ENCODE measurements at places on chromosomes 13 and 19.
A peak's percentile ranks its signal among the peaks of the same experiment; 100 is the strongest.

DNA sequence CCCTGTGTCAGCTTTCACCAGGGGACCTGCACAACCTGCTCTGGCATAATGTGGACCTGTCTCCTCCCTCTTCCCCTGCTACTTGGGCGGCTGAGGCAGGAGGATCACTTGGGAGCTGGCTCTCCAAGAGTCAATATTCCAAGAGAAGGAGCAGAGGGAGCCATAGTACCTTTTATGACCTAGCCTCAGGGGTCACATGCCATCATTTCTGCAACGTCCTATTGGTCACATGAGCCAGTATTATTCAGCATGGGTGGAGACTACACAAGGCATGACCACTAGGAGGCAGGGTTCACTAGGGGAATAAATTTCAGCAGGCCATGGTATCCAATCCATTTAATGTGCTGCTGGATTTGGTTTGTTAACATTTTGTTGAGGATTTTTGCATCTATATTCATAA lies 12.0 kb upstream of the SHFL start:
- no peak for DNase-seq

DNA sequence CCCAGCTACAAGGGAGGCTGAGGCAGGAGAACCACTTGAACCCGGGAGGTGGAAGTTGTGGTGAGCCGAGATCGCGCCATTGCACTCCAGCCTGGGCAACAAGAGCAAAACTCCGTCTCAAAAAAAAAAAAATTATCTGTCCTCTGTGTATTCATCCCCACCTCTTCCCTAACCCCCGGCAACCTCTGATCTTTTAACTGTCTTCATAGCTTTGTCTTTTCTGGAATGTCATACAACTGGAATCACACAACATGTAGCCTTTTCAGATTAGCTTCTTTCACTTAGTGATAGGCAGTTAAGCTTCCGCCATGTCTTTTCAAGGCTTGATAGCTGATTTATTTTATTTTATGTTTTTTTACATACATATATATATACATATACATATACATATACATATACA lies 8.4 kb upstream of the S1PR5 start:
- no peak for DNase-seq

- DNase-seq: no peak
Measured at GRCh38 chr13:110449219-110450015, 112.1 kb downstream of the RAB20 start.

- no peak for DNase-seq
Measured at GRCh38 chr19:30036154-30037129, 94.4 kb downstream of the URI1 start.

GRCh38 chr19:34644991-34645461 lies 31.9 kb downstream of the SCGB2B2 start:
- no peak for DNase-seq

- DNase-seq: no peak
Measured at GRCh38 chr13:95440441-95441088, 112.0 kb upstream of the CLDN10 start.

DNA sequence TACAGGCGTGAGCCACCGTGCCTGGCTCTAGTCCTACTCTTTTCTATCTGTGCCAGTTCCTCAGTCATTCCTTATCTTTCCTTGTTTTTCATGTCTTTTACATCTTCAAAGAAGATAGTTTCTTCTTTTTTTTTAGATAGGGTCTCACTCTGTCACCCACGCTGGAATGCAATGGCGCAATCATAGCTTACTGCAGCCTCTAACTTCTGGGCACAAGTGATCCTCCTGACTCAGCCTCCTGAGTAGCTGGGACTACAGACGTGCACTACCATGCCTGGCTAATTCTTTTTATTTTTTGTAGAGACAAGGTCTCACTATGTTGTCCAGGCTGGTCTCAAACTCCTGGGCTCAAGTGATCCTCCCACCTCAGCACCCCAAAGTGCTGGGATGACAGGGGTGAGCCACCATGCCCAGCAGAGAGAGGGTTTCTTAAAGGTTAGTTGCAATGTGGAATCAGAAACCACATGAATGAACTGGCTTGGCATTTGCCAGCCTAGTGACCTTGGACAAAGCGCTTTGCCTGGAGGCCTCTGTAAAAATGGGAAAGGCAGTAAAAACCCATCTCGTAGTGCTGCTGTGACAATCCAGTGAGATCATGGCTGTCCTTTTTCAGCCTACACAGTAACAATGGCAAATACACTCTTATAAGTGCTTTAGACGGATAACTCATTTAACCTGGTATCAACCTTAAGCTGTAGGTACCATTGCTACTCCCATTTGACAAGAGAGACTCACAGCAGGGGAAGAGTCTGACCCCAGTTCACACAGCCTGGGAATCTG lies 3.9 kb downstream of the ACP7 start:
- no peak for DNase-seq

GRCh38 chr19:2356036-2356646 lies 3.9 kb upstream of the TMPRSS9 start:
- no peak for DNase-seq

GRCh38 chr19:51398096-51398704 lies 7.8 kb upstream of the C19orf84 start:
- peak; percentile 25 for DNase-seq

DNA sequence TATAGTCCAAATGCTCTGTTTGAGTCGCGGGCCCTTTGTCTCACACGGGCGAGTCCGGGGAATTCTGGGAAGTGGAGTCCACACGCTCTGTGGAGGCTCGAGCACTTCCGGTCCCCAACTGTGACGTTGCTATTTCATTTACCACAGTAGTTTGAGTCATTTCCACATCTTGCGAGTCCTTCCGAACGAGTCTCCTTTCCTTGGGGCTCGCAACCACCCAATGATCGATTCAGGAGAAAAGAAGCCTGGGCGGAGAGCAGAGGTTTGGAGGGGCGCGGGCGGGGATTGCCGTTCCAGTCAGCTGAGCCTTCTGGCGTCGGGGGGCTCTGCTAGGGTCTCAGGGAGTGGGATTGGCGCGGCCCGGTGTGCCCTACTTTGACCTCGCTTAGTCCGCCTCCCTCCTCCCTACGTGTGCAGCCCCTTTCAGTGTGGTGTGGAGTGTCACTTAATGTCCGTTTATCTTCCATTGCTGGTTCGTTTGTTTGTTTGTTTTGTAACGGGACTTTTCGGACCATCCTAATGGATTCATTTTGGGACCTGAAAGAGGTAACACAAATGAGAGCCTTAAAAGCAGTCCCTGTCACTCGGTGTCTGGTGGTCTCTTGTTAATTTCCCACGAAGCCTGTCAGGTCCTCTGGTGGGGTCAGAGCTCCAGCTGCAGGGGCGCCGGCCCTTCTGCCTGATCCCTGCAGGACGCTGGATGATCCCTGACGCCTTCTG lies at the start of gene ZNF222:
ZNF222 (plus strand) TSS at position 163 of the 720 bp plus-strand sequence; CDS start at position 221, 58 bp downstream.
- peak; percentile 64 for DNase-seq

All from naive B cell (primary cell).